ENCODE measurements at places on chromosomes 1 and 21.

GRCh38 chr1:200442537-200443156, 32.8 kb upstream of the ZNF281 start:
- DNase-seq = no peak

- no peak for DNase-seq
These were observed 24.9 kb downstream of the NGF start for GRCh38 chr1:115313182-115313581.

DNA sequence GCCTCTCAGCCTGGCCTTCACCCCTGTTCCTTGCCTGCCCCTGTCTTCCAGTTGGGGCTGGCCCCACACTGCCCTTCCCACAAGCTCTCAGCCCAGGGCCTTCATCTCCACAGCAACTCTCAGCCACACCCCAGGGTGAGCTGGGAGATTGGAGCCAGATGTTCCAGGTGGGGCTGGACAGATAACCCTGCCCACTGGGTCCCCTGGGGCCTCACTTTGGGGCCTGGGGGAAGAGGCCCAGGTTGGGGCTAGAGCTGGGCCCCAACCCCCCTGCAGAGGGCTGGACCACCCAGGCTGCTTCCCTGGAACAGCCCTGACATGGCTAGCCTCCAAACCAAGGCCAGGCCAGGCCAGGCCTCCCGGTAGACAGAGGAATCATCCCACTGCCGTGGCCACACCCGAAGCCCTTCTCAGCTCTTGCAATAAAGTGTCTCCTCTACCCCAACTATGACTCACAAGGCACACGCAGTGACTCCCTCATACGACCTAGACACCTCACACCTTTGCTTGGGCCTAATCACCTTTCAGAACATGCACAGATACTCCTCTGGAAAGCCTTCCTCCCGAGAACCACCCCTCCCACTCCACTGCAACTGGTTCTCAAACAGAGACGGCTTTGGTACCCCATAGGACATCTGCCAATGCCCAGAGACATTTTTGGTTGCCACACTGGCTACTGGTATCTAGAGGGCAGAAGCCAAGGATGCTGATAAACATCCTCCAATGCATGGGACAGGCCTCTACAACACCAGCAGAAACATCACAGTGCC, 22.2 kb downstream of the SLC2A1 start:
- DNase-seq = no peak

DNA sequence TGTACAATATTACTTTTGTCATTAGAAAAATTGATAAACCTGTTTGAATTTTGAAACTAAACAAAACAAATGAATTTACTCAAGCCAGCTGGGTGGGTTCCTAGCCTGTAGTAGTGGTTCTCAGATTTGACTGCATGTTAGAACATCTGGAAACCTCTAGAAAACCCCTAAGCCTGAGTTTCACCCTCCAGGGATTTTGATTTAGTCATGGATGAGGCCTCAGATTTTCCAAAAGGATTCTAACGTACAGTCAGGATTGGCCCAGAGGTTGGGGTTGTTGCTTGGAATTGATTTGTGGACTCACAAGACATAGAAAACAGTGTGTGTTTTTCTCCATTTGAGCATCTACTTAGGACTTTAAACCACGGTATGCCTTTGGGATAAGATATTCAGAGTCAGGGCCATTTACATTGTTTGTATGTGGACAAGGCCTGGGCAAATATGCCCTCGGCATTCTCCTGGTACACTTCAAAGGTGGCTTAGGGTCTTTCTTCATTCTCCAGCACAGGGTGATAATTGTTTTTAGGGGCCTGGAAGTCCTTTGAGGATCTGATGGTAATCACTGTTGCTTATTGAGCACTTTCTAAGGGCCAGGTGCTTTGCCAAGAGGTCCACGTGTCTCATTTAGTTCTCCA, 42.6 kb downstream of the ATP5PO start:
- no peak for DNase-seq

- DNase-seq = no peak
These were observed 4.9 kb downstream of the PTPN7 start for GRCh38 chr1:202155478-202156021.

DNA sequence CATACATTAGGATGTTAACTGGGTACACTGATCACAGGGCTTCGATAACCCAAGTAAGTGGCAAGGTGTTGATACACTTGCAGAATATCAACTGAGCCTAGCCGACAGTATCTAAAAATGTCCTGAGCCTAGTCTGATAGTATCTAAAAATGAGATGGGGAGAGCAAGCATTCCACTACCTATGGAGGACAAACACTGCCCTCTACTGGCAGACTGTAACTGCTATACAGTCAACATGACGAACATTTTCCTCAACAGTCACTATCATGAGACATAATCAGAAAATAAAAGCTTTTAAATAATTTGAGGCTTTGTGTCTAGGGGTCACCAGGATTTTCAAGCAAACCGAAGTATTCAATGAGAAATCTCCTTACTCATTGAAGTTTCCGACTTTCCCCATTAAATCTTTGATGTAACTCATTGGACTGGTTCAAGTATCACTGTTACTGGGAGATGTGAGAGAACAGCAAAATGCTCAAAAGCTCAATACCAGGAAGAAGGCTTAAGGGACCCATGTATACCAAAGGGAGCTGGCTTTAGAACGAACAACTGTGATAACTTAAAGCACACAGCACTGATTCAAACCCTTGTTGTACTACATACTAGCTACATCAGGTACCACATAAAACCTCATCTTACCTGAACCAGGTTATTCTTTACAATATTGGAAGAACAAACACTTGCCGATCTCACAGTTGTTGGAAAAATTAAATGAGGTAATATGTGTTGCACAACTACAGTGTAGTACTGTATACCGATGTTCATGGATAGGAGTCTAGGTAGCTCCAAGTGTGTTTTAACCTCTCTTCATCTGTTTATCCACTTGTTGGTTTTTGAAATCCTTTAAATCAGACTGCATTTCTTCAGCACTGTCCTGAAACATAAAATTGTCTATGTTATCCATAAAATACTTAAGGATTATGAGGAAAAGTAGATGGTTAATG, 31.1 kb upstream of the SLC45A3 start:
- DNase-seq = no peak

- no peak for DNase-seq
These were observed 80.7 kb downstream of the NID1 start for GRCh38 chr1:235984041-235984825.

GRCh38 chr1:229843627-229844238, 217.7 kb downstream of the URB2 start:
- DNase-seq = no peak

DNA sequence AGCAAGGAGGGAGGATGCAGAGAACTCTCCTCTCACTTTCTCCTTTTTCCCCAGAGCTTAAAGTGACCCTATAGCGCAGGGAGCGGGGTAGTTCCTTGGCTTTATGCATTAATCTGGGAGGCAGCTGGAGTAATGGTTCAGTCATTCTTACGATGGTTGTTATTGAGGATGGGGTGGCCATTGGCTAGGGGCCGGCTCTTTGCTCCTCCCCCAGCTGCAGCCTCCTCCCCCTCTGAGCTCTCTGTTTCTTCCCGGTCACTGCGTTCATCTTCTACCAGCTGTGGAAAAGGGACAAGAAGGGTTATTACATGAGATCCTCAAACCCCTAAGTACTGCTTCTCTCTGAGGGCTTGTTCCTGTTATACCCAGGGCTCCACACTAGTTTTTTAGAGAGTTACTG, 8.6 kb downstream of the CERS2 start:
- no peak for DNase-seq

- DNase-seq = no peak
These were observed 510 bp upstream of the IL10RB start for GRCh38 chr21:33265664-33266049.

DNA sequence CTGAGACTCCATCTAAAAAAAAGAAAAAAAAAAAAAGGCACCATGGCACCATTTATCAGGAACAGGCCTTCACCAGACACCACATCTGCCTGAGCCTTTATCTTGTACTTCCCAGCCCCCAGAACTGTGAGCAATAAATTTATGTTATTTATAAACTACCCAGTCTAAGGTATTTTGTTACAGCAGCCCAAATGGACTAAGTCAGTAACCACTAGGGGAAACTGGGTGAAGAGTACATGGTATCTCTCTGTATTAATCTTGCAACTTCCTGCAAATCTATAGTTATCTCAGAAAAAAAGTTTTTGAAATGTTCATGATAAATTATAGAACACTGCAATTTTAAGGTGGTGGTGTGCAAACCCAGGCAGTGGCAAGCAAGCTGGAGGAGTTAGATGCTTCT, 114.3 kb downstream of the LAMC2 start:
- no peak for DNase-seq

- DNase-seq = no peak
These were observed 6.0 kb upstream of the PLA2G2C start for GRCh38 chr1:20192364-20192763.

- no peak for DNase-seq
These were observed 20.2 kb upstream of the KCNAB2 start for GRCh38 chr1:6025269-6026094.

DNA sequence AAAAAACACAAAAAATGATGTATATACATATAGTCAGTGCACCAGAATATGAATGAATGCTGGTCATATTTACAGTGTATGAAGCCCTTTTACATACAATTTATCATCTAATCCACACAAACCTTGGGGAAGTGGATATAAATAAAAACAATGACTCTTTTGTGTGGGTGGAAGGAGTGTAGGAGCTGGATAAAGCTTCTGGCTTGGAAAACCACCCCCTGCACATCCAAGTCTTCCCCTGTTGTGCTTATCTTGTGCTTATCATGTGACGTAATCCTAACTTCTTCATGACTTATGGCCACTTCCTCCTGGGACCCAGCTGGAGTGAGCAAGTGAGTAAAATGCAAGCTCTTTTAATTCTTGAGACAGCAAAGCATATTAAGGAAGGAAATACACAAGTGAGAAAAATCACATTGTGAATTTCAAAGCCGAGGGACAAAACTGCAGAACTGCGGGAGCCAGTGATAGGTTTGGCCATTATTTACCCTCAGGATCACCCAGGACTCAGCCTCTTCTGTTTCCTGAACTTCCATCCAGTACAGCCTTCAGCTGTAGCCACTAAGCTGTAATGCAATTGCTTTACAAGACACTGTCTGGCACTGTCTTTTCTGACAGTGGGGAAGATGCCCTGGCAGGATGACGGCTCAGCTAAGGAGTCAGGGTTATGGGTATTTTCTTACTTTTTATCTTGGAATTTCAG, 104.0 kb upstream of the PPM1J start:
- no peak for DNase-seq

- DNase-seq = no peak
These were observed 30.5 kb downstream of the DEGS1 start for GRCh38 chr1:224213438-224214119.

DNA sequence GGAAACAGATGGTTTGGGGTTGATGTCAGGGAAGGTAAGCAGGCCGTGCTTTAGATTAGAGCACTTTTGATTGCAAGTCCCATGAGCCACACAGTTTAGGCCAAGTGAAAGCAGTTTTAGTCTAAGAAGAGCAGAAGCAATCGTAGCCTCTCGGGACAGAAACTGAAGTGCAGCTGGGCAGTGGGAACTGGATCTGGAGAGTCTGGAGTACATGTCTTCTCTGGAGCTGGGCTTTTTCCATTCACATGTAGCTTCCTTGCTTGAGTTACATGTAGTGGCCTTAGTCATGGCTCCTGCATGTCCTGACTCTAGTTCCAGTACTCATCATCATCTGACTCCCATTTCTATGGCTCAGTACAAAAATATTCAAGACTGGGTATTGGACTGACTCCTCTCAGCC, 16.7 kb downstream of the CAMTA1 start:
- DNase-seq = no peak

DNA sequence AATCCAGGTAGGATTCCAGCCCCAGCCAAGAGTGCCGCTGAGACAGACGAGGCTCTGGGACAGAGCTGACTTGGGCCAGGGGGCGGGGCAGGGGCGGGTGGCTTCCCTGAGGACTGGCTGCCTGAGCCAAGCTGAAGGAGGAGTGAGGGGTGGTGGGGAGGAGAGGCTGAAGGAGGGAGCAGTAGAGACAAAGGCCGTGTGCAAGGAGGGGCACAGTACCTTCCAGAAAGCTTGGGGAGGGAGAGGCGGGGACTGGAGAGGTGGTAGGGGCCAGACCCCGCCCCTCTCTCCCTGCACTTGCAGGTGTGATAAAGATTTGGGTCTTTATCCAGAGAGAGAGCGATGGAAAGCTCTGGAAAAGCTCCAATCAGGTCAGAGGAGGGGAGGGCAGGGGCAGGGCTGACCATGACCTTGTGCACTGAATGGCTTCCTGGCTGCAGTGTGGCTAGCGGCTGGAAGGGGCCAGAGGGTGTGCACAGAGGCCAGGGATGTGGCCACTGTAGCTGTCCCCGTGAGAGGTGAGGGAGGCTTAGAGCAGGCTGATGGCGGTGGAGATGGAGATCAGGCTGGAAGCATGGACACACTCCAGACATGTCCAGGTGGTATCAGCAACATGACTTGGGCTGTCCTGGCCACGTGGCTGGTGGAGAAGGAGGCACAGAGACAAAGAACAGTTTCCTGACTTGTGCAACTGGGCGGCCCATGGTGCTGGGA, 6.7 kb upstream of the EPHA8 start:
- no peak for DNase-seq

DNA sequence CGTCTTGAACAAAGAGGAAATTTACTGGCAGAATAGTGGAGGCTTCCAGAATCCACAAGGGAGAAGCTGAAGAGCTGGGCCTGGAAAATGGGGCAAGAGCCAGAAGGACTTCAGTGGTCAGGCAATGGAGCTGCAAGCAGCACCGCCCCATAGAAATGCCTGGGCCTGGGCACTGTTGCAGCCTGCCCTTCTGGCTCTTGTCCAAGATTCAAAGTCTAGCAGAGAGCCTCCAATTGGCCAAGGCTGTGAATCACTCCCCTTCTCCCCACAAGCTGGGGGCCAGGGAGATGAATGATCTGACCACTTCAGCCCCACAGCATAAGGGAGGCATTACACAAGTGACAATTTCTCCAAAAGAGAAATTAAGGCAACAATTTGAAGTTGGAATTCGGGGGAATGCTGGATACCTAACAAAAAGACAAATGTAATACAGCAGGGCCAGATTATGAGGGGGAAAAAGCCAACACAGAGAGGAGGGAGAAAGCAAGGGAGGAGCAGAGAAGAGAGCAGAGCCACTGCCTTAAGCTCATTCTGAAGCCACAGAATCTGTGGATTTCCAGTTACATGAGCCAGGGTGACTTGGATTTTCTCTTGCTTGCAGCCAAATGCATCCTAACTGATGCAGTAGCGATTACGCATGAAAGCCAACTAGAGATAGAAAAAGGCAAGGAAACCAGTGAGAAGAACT, 80.3 kb downstream of the LRIG2 start:
- DNase-seq = no peak

GRCh38 chr21:36888466-36888865, 78.0 kb downstream of the HLCS start:
- DNase-seq = no peak
